Vagina (tissue), 2 donors: ENCODE measurements at places on chromosomes 1 and 21. TPM values are rescaled to one million over a fixed set of nuclear protein-coding genes. Genes with fewer than 3 reads are reported as not detected.

DNA sequence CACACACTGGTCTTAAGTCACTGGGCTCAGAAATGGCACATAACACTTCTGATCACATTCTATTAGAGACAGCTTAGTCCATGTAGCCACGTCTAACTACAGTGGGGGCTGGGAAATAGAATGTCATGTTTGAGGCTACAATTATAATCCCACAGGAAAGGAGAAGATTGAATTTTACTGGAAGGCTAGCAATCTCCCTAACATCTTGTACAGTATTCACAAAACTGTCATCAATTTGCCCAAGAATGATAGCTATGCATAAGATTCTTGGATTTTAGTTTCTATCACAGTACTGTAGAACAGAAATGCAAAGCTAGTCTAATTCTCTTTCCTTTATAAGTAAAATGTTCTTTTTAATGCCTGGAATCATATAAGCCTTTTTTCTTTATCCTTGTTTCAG, 12.7 kb upstream of the ZMYM6 start:
- H3K4me3 ChIP-seq: no peak overlapping the region
- H3K4me1 ChIP-seq: peaks cover 10% of the 10 kb centered on the region
- H3K27ac ChIP-seq: no peak overlapping the region

Gene AKT3
- total RNA-seq: 61.9 TPM

Gene HSF2BP
- total RNA-seq: 2.7 TPM

DNA sequence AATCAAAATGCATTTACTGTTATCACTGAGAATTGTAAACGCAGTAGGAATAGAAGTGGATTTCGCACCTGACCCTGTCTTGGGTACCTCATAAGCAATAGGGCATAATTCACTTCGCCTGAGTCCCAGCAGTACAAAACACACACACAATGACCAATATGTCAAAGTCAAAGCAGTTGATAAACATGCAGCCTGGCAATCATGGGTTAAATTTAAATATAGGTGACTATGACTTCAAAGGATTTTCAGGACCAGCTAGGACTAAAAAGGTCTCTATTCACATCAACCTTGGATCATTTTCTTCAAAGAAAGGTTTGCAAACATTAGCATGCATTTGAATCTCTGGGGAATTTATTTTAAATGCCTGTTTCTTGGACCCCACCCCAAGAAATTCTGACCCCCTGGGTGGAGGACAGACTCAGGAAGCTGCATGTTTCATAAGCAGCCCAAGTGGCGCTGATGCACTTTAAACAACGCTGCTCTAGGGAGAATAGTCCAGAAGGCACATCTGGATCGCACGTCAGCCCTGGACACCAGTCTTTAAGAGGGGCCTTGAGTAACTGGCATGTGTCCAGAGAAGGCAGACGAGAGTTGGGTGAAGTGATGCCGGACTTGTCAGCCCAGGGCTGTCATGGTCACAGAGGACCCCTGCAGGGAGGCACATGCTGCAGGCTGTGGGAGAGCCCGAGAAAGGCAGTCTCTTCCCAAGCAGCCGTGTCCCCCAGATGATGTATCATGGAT, 55.7 kb upstream of the EFHD2 start:
- peaks cover 15% of the 10 kb centered on the region for H3K4me1 ChIP-seq
- H3K27me3 ChIP-seq: no peaks in the 10 kb centered on the region
- no peak for DNase-seq
- no peak overlapping the region for H3K4me3 ChIP-seq
- no peak overlapping the region for H3K27ac ChIP-seq

Gene CDCA8
- total RNA-seq: 2.2 TPM

DNA sequence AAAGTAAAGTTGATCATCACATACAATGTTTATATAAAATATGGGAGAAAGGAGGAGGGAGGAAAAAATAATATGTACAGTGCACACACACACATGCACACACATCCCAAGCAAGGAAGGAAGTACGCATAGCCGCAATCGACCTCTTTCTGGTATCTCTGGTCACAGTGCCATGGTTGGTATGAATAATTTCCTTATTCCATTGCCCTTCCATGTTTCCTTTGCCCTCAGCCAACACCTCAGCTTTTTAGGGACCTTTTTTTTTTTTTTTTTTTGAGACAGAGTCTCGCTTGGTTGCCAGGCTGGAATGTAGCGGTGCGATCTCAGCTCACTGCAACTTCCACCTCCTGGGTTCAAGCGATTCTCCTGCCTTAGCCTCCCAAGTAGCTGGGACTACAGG, 20.6 kb downstream of the CITED4 start:
- H3K27me3 ChIP-seq: no peaks in the 10 kb centered on the region
- no peaks in the 10 kb centered on the region for H3K4me1 ChIP-seq
- no peak overlapping the region for H3K4me3 ChIP-seq
- H3K36me3 ChIP-seq: no peaks in the 10 kb centered on the region

Gene ASAP3
- total RNA-seq: 79.1 TPM

Gene OR2T29
- total RNA-seq: not detected
